ENCODE measurements at places on chromosomes 11 and 22.

- no peak for DNase-seq
These were observed 34.6 kb downstream of the PTPRJ start for GRCh38 chr11:48014917-48015316.

DNA sequence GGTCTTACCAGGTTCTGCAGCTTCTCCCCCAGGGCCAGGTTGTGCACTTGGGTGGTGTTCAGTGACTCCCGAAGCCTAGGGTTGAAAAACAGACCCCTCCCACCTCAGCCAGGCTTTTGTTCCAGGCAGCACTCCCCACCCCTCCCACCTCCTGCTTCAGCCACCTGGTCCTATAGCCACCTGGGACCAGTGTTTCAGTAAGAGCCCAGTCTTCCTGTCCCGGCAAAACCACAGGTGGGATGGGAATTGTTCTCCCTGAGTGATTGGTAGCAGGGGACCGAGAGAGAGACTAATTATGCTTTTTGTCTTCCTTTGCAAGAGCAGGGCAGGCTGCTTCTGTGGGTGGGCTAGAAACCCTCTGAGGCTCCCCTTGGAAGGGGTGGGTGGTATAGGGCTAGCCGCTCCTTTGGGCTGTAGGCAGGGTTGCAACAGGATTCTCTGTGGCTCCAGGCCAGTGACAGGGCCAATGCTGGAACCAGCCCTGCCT is 8.5 kb upstream of the NAALADL1 start:
- no peak for DNase-seq

GRCh38 chr11:77471558-77472193 is 2.2 kb downstream of the PAK1 start:
- DNase-seq: peak; percentile 67

DNA sequence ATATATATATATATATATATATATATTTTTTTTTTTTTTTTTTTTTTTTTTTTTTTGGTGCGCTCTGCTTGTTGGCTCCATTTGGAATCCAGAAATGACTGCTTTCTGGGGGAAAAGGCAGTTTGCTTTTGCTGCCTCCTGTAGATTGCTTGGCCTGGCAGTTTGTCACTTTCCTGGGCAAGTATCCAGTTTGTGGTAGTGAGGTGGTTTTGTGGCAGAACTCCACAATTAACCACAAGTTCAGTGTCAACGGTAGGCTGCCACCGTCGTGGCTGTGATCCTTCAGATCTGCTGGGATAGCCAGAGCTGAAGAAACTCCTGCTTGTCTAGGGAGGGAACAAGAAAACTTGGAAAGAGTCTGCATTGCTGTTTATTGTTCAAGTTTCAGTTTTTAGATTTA is 5.0 kb upstream of the PDE3B start:
- peak; percentile 87 for DNase-seq

DNA sequence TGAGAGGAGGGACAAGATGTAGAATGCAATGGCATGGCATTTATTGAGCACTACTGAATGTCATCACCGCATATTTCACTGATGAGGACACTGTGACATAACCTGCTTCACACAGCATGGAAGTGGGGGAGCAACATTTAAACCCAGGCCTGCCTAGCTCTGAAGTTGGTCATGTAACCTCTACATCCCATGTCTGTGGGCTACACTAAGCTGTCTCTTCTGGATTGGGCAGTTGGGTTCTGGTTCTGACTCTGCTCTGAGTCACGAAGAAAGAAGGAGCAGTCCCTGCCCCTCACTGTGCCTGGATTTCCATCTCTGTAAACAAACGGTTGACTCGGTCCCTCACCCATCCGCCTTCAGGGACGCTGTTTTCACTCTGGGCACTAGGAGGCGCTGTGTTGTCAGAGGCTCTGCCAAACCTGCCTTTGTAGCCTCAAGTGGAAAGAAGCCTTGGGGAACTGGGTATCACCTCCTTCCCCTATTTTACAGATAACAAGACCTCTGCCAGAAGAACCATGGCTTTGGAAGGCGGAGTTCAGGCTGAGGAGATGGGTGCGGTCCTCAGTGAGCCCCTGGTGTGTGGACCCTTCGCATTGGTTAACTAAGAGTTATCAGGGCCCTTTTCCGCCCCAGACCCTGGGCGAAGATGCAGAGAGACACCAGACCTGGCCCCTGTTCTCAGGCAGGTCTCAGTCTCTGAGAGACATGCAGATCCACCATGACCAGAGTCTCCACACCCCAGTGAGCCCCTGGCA is 12.7 kb upstream of the ARHGEF17 start:
- DNase-seq: peak; percentile 87

DNA sequence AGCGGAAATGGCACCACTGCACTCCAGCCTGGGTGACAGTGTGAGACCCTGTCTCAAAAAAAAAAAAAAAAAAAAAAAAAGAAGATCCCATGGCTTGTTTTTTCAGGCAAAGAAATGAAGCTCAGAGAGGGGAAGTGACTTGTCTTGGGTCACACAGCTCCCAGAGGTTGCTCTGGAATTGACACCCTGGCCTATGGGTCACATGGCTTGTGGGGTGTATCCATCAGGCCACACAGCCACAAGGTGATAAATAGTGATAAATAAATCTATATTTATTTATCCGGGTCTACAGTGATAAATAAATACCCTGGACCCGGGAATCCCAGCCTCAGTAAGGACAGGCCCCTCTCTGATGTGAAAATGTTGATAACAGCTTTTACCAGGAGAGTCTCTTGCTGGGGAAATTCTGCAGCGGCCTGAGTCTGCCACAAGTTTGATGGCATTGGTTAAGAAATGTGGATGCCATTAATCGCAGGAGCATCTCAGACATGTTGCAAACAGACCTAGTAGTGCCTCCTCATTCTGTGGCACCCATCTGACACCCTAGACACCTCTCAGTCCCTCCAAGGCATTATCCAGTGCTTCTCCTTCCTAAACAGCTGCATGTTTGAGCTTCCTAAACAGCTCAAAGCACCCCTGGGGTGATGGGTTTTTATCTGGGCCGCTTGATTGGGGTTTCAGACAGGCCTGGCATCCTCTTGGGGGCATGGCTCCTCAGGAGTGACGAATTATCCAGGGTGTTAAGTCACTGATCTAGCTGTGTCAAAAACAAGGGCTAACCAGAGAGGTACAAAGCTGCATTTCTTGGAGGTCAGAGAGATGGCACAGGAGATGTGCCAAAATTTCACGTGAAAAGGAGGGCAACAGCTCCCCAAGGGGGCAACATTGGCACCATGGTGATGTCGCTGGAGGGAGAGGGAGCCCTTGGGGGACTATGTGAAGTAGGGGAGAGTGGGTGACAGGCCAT is 1.9 kb upstream of the EMID1 start:
- peak; percentile 81 for DNase-seq

DNA sequence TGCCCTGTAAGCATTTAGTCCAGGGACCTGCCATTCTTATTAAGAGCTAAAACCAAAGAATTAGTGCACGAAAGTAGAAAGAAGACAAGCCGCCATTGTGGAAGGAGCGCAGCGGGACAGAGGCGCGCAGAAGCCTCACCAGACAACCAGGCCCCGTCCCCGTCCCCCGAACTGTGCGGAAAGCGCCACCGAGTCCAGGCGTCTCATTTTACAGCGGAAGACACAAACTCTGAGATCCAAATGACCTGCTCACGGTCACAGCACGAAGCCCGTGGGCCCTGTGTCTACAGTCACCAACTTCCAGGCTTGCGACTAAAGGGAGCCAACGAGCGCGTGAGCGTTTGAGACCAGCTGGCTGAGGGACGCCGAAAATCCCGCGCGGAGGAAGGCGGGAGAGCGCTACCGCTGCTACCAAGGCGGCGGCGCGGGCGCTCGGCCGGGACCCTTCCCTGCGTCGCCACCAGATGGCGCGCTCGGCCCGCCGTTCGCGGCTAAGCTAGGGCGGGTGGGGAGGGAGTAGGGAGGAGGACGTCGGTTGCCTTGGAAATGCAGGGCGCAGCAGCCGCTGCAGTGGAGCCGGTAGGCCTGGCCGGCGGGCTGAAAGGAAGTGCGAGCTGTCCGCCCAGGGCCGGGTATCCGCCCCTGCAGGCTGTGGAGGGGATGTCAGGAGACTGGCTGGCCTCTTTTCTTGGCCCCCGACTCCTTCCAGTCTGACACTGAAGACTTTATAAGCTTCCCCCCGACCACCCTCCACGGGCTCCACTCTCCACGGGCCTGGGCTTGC is 434 bp upstream of the CCDC83 start:
- DNase-seq: peak; percentile 95

GRCh38 chr11:101759771-101760450 is 154.9 kb upstream of the CEP126 start:
- DNase-seq: no peak

- no peak for DNase-seq
These were observed 6.9 kb upstream of the P4HA3 start for GRCh38 chr11:74318241-74318932.

GRCh38 chr11:133559833-133560471 is 27.7 kb upstream of the OPCML start:
- no peak for DNase-seq

DNA sequence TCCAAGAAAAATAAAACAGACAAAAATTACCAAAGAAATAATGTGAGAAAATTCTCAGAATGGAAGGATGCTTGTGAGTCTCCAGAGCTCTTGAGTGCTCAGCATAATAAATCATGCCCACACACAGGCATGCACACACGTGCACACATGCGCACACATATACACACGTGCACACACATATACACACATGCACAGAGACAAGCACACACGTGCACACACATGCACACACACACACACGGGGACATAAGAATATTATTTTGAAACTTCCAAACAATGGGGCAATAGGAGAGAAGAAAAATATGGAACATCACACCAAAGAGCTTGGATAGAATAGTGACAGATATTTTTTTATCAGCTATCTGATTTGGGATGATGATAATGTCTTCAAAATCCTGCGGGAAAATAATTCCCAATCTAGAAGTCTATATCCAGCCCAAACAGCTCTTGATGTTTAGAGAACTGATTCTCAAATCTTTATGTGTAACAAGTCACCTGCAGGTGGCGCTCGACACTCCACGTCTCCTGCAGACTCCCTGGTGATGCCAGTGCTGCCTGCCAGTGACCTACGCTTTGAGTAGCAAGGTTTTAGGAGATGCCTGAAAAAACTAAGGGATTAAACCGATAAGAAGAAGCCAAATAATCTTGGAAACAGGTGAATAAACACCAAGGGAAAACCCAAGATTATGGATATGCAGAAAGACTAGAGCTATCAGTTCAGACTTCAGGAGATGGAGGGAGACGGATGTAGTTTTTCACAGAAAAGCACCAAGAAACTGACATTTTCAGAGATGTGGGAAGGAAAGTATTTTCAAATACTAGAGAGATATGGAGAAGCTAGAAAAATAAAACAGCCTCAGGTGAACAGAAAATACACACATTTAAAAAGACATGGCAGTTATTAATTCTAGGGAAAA is 743.6 kb downstream of the ETS1 start:
- DNase-seq: peak; percentile 86

GRCh38 chr22:43500792-43501785 is 89.3 kb downstream of the MPPED1 start:
- no peak for DNase-seq

DNA sequence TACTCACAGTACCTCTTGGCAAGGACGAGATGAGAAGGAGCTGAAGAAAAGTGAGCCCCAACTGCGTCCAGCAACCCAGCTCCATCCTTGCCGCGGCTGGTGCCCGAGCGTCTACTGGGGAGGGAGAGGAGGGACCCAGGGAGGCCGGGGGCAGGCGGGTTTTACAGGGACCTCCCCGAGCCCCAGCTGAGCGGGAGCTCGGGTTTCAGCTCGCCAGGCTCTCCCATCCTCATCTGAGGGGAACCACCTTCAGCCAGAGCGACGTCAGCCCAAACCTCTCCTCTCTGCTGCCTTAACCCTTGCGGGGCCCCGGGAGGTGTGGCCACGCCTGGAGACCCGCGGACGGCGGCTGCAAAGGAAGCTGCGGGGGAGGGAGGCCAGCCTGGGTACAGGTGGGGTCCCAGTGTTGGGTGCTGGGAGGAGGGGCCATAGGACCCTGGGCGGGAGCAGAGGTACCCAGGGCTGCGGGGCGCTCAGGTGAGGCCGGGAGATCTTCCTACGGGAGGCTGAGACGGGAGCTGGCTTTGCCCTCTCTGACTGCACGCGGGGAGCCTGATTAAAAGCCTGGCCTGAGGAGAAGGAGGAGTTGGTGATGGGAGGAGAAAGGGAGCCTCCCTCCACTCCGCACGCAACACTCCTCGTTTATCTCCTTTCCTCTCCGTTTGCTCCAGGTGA is at the start of gene PAMR1:
Gene PAMR1, minus strand, starts transcription at position 116 of the 675 bp plus-strand sequence. Its CDS starts 31 bp downstream, at position 85.
- no peak for DNase-seq

GRCh38 chr11:19307498-19307897 is 66.8 kb upstream of the E2F8 start:
- no peak for DNase-seq

- DNase-seq: no peak
These were observed 3.3 kb downstream of the FXYD6 start for GRCh38 chr11:117872975-117873827.

GRCh38 chr11:92556431-92556830 is 331.8 kb downstream of the FAT3 start:
- DNase-seq: peak; percentile 25

GRCh38 chr22:22935546-22936157 is 48.0 kb downstream of the IGLL5 start:
- no peak for DNase-seq

- peak; percentile 77 for DNase-seq
These were observed 9.8 kb downstream of the PDHX start for GRCh38 chr11:34926101-34926830.

DNA sequence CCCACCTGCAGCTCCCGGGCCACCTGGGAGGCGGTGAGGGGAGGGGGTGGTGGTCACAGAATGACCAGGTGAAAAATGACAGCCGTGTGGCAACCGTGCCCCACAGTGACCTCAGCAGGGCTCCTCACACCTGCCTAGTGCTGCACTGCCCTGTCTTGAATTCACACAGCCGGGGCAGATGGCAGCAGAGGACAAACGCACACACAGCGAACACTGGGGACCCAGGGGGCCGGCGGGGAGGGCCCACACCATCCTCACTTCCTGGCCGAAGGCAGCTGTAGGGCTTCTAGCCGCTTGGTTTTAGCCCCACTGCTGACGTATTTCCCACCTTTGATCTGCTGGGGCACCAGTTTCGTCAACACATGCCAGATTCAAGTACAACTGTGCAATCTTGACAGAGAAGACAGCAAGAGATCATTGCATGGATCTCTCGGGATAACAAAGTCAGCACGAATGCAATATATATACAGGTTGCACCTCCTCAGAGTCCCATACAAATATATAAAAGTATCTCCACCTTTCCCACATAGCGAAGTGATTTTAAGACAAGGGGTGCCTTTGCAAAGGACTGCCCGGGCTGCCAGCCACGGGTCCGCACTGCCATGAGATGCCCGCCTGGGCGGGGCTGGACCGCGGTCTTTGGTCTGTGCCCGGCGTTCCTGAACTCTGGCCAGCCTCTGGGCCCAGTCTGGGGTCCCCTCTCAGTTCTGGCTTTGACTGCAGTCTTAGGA is 26.9 kb downstream of the TRMU start:
- no peak for DNase-seq

DNA sequence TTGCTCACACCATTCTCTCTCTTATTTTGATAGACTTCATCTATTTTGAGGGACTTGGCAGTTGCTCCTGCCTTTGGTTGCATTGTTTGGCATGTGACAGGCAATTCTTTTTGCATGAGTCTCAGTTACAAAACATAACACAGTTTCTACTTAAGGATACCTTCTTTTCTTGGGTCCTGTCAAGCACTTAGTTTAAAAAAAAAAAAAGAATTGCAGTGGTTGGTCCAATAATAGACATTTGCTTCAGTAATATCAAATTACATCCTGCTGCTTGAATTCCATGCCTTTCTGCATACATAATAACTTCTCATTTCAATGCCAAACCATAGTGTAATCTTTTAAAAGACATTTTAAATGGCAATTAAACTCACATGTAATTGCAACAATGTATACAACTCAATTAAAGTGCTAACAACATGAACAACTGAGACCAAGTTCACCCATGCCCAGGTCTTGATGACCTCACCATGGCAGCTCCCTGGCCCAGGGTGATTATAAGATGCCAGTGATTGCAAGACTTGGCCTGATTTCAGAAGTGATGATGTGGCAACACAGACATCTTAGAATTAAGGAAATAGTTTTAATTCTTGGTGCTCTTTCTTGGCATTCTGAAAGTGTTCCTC is 32.2 kb upstream of the PLET1 start:
- peak; percentile 82 for DNase-seq

All from hematopoietic multipotent progenitor cell treated with erythropoietin and hydrocortisone succinate and interleukin-3 and kit ligand, for 6 days (in vitro differentiated cells).